Stimulated activated CD4-positive, alpha-beta T cell treated with anti-CD3 and anti-CD28 coated beads, Interleukin-15, amount 100 ng/mL, for 1 hour (primary cell): ENCODE measurements at places on chromosomes 7 and 10.

DNA sequence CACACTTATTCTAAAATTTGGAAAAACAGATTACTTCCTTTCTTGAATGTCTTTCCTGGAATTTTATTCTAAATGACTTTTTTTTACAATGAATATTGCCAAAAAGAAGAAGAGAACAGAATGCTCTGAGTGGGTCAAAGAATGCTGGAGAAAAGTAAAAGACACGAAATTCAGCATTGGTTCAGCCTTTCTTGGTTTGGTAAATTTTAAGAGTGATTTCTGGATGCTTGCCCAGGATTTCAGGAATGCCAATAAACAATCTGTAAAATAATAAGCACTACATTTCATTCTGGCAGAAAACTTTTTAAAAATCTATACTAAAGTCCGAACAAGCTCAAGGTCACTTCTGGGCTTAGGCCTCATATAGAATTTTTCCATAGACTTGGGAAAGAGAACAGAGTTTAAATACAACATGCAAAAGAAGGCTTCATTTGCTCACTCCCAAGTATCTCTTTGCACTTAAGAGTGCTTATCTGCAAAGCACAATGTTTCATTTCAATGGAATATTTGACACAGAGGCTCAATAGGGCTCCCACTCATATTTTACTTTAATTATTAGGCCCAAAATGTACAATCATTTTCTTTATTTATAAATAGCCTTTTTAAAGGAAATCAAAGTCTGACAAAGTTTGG lies 359.5 kb upstream of the ANKRD30A start:
- DNase-seq, result no peak

GRCh38 chr7:22657479-22657878 lies 69.5 kb upstream of the IL6 start:
- DNase-seq, result no peak

- DNase-seq, result no peak
Measured at GRCh38 chr7:91416155-91416865, 152.1 kb downstream of the FZD1 start.

GRCh38 chr10:12701696-12702095 lies 299.8 kb downstream of the CCDC3 start:
- no peak for DNase-seq

DNA sequence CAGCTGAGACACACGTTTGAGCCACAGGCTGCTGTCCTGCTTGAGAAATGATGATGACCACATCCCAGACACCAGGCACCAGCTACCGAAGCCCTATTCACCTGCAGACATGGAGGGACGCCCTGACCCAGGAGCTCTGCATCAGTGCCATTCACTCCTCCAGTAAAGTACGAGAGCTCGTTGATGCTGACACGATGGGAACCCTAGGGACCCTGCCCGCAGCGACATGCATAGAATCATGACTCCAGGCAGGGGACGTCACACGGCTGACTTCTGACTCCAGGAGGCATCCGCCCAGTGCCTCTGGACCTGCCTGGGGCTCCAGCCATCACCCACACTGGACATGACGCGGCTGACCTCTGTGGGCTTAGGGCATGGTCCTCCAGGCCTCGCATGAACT lies 129.9 kb downstream of the ADARB2 start:
- DNase-seq, result no peak

DNA sequence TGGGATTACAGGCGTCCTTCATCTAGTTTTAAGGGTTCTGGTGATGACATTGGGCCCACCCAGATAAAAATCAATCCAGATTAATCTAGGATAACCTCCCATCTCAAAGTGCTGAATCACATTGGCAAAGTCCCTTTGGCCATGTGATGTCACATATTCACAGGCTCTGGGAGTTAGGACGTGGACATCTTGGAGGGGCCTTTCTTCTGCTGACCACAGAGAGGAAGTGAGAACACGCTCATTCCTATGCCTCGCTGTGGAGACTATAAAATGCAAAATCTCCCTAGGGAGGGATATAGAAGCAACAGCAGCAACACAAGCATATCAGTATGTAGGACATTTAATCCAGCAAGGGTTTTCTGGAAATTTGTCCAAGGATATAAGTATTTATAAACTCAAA lies 266.0 kb upstream of the PITRM1 start:
- DNase-seq, result no peak

GRCh38 chr7:124155432-124156022 lies 122.7 kb upstream of the TMEM229A start:
- no peak for DNase-seq

DNA sequence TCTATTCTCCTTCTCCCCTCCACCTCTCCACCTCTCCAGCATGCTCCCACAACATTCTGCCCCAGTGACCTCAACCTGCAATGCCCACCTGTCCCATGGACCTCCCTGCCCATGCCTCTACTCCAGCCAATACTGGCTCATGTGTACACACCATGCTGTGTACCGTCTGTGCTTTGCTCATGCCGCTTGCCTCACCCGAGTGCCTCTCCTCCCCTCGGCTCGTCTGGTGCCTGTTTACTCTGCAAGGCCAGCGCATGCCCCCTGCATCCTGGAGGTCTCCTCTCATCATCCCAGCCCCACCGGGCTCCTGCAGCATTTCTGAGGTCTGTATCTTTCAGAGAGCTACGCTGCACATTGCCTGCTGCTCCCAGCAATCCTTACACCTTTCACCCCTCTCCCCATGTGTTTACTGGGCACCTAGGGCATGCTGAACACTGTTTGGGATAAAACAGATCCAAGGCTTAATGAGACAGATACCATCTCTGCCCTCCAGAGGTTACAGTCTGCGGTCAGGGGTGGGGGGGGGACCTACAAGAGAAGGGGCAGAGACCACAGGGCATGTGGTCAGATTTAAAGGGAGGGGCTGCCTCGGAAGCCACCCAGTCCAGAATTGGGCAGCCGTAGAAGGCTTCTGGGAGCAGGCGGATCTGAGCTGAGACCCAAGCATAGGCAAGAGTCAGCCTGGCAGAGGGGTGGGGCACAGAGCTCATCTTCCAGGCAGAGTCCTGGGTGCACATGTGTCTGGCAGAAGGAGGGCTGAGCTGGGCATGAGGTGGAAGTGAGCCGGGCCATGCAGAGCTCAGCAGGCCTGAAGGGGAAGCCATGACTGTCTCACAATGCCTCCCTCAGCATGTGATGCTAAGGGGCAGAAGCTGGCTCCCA lies 29.6 kb upstream of the PSAP start:
- no peak for DNase-seq

DNA sequence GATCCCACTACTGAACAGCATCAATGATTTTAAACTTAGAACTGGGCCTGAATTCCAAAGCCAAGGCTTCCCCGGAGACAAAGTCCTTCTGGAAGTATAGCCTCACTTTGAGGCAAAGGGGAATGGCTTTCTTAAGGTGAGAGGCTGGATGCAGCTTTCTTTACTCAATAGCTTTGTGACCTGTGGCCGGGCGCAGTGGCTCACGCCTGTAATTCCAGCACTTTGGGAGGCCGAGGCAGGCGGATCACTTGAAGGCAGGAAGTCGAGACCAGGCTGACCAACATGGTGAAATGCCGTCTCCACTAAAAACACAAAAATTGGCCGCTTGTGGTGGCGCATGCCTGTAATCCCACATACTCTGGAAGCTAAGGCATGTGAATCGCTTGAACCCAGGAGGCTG lies 3.2 kb upstream of the FGFR2 start:
- DNase-seq, result no peak

DNA sequence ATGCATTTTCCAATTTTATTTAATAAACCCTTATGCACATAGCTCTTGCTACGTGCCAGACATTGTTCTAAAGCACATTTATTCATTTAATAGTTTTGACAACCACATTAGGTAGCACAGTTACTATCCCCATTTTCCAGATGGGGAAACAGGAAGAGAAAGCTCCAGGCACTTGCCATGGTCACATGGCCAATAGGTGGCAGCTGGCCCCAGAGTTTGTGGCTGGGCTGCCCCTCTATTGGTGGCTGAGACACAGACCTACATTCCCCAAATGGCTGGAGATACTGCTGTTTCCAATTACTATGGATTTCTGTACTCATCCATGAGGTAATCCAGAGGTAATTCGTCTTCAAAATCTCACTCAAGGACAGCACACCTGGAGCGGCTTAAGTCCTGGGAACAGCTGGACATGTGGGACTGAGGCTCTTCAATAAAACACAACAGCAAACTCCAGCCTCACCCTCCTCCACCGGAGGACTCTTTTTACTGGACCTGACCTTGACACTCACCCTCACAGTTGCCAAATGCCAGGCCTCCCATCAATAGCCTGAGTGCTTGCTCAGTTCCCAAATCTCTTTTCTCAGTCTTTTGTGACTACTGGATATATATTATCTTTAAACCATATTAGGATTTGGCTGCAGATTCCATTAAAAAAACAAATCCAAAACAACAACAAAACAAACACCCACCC lies 106.1 kb downstream of the CLEC2L start:
- no peak for DNase-seq

GRCh38 chr10:45817130-45817859 lies 30.0 kb downstream of the AGAP4 start:
- no peak for DNase-seq

- no peak for DNase-seq
Measured at GRCh38 chr7:27998382-27998781, 182.2 kb downstream of the JAZF1 start.

DNA sequence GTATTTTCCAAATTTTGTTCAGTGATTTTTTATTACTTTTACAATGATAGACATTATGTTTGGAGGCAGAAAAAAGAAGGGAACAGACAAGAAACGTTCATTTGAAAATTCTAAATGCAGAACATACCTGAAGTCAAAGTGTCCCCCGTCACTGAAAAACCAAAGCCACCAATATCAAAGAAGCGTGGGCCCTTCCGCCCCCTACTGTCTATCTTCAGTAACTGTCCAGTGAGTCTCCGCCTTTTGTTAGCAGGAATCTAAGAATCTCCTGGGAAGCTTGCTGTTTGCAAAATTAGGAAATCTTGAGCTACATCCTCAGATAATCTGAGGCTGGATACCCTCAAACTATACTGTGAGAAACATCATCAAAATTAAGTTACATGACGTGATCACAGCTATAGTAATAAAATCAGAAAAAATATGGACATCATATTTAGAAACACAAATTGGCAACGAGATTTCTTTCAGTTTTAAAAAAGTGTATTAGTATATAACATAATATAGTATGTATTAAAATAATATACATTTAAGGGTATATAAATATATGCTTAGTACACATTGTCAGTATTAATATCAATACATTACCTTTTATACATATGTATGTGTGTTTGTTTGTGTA lies 169.3 kb upstream of the AKR1E2 start:
- peak; percentile 16 for DNase-seq

- DNase-seq, result no peak
Measured at GRCh38 chr7:36088553-36088952, 64.5 kb upstream of the EEPD1 start.

- DNase-seq, result no peak
Measured at GRCh38 chr7:115476671-115477181, 553.8 kb downstream of the TFEC start.

DNA sequence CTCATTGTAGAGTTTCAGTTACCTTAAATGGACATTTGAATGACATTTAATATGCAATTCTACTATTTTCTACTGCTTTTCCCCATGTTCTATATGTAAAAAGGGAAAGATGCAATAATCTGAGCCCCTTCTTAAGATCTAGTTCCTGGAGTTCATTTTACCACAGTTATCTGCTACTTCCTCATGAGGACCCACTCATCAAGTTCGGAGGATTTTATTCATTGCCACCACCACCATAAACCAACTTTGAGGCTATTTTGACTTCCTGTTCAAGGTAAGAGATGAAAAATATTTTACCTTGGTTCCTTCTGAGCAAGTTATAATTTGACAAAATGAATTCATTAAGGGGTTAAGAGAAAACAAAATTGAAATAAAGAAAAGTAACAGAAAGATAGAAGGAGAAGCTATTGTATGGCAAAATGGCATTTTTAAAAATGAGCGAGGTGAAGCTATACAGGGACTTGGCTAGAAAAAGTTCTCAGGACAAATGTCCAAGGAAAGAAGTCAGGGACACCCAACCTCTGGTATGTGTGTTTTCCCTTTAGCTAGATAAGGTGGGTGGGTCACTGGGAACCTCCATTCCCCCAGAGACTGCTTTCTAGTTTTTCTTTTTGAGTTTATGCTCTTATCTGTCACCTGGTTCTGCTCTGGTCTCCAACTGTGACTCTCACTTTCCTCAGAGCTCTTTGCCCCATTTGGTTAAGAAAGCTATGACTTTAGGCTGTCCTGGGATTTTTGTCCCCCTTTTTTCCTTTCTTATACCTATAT lies 14.9 kb upstream of the FAM3C start:
- no peak for DNase-seq

- no peak for DNase-seq
Measured at GRCh38 chr10:11539191-11539868, 72.1 kb downstream of the USP6NL start.

DNA sequence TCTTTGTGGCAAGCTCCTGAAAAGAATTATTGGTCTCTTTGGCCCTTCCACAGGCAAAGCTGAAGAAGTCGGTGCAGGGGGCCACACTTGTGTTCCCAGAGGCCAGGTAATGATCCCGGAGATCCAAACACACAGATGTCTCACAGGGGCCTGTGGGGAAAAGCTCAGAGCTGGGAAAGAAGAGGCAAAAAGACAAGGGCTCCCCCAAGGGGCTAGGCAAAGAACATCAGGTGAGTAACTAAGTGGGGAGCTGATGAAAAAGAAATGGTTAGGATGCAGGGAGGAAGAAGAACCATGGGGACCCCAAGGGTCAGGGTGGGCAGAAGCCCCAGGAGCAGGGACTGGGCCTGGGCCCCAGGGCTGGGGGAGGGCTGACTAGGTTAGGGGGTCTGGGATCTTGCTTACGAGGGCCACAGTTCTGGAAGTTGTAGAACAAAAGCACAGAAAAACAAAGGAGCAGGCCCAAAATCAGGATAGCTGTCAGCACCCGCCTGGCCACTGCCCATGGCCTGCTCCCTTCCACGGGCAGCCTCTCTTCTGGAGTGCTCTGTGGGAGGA lies 1.1 kb downstream of the KEL start:
- no peak for DNase-seq

GRCh38 chr10:6006546-6006945 lies 29.2 kb upstream of the IL15RA start:
- no peak for DNase-seq

DNA sequence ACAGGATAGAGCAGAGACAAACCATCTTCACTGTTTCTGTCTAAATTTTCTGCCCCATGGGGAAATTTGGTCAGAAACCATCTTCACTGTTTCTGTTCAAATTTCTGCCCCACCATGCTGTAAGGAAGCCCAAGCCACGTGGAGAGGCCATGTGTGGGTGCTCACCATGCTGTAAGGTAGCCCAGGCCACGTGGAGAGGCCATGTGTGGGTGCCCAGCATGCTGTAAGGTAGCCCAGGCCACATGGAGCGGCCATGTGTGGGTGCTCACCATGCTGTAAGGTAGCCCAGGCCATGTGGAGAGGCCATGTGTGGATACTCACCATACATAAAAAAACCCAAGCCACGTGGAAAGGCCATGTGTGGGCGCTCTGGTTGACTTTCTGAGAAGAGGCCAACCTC lies 1088.7 kb upstream of the AUTS2 start:
- DNase-seq, result no peak

- DNase-seq, result no peak
Measured at GRCh38 chr10:6267941-6268340, 65.2 kb downstream of the PFKFB3 start.
